CD8-positive, alpha-beta memory T cell (primary cell): ENCODE measurements at places on chromosomes 11 and 22. TPM values are rescaled to one million over a fixed set of nuclear protein-coding genes. Genes with fewer than 3 reads are reported as not detected.

Gene MRGPRX3
- not detected for total RNA-seq

Gene MAJIN
- total RNA-seq, result not detected

Gene AQP11
- 0.11 TPM for total RNA-seq

Gene PANX2
- 1.7 TPM for total RNA-seq

Gene FOLR1
- not detected for total RNA-seq

Gene MYO18B
- total RNA-seq, result 0.84 TPM

Gene ALDH3B1
- total RNA-seq, result 0.20 TPM

Gene MISFA
- 0.96 TPM for total RNA-seq

Gene MMP1
- not detected for total RNA-seq

Gene ZNF214
- not detected for total RNA-seq

Gene TCN1
- total RNA-seq, result not detected

Gene EFCAB6
- total RNA-seq, result 0.72 TPM

Gene DUSP8
- total RNA-seq, result 4.0 TPM

Gene INS
- not detected for total RNA-seq

Gene ARHGEF17
- not detected for total RNA-seq

Gene TPP1
- 57.2 TPM for total RNA-seq

Gene MPZL2
- total RNA-seq, result 5.5 TPM

Gene MS4A2
- total RNA-seq, result not detected

Gene DGCR6L
- 46.8 TPM for total RNA-seq

Gene GPR83
- total RNA-seq, result not detected

Gene TRPC6
- not detected for total RNA-seq

Gene FAM89B
- total RNA-seq, result 34.1 TPM

Gene SLC7A4
- total RNA-seq, result 0.37 TPM

Gene FXYD6
- total RNA-seq, result not detected

Gene OR51E2
- total RNA-seq, result not detected
